ENCODE measurements at places on chromosomes 1 and 21.

GRCh38 chr1:5738911-5739462 is 253.2 kb downstream of the NPHP4 start:
- DNase-seq = no peak

DNA sequence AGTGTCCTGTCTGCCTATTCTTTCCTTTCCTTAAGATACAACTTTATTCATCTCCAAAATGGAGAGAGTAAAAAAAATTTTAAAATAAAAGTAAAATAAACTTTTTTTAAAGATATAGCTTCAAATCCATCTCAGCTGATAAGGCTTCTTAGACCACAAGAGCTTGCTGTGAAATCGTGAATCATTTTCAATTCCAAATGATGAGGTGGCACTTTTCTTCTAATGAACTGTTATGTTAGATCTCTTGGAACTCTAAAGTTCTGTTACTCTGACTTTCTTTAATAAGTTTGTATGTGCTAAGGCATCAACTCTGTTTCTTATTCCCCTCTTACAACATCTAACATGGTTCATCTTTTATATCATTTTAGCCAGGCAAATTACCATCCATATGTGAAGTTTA is 4.5 kb downstream of the SH3GLB1 start:
- DNase-seq = peak; percentile 35

- no peak for DNase-seq
Measured at GRCh38 chr1:159911326-159912070, 11.5 kb upstream of the CFAP45 start.

GRCh38 chr1:21323091-21323490 is 32.8 kb upstream of the ECE1 start:
- DNase-seq = peak; percentile 63

DNA sequence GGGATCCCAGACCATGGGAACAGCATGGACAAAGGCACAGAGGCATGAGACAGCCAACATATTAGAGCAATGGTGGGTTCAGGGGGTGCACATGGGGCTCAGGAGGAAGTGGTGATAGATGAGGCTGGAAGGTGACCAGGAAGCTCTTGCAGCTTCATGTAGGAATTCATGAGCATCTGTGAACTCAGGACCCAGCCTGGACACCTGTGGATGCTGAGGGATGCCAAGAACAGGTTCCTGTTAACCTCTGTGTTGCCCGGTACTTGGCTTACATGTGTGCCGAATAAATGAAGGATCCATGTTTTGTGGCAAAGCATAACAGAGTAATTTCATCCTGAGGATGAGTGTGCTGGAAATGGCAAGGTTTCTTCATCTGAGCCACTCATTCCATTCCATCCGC is 9.3 kb upstream of the SSBP3 start:
- no peak for DNase-seq

- peak; percentile 56 for DNase-seq
Measured at GRCh38 chr1:222877854-222878253, 63.0 kb downstream of the DISP1 start.

GRCh38 chr1:165424454-165425216 is 20.3 kb downstream of the RXRG start:
- peak; percentile 17 for DNase-seq

DNA sequence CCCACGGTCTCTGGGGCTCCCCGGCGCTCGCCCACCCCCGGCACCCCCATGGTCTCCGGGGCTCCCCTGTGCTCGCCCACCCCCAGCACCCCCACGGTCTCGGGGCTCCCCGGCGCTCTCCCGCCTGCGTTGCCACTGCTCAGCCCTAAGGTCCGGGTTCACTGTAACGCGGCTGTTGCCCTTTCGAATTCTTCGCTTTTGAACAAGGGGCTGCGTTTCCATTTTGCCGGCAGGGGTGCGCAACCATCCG is 5.2 kb upstream of the FTCD start:
- DNase-seq = no peak

DNA sequence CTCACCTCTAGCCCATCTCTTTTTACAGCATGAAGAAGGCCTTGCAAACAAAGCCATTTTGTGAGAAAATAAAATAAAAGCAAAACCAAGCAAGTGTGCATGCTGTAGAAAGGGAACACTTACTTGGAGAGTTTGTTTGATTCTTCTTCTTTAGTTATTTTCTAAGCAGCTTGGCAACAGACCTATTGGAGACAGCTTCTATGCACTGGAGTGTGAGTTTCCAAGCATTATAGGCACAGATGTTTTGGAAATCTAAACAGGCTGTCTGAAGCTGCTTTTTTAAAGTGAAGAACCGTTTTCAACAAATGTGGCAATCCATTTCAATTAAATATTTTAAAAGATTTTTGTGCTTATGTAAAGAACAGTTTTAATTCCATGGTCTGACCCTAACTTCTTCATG is 76.6 kb downstream of the NGF start:
- DNase-seq = no peak

DNA sequence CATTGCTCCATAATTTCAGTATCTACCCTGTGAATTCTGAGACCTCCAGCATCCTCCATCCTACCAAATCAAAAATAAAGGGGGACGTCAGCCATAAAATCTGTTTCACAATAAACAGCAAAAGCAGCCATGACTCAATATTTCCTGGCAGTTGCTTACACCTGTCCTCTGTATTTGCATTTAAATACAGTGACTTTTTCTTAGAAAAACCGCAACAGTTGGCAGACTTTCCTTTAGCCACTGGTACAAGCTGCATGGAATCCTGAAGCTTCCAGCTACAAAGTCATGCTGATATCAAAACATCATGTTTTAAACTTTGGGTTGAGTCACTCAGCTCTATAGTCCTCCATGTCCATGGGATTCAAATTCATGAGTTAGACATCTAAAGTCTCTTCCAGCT is 278.0 kb upstream of the KAZN start:
- peak; percentile 81 for DNase-seq

- no peak for DNase-seq
Measured at GRCh38 chr1:227560393-227561173, 2.8 kb upstream of the ZNF678 start.

GRCh38 chr1:42937141-42937696 is 21.4 kb downstream of the SLC2A1 start:
- peak; percentile 86 for DNase-seq

GRCh38 chr1:107963601-107964335 is 1.2 kb downstream of the VAV3 start:
- peak; percentile 20 for DNase-seq

DNA sequence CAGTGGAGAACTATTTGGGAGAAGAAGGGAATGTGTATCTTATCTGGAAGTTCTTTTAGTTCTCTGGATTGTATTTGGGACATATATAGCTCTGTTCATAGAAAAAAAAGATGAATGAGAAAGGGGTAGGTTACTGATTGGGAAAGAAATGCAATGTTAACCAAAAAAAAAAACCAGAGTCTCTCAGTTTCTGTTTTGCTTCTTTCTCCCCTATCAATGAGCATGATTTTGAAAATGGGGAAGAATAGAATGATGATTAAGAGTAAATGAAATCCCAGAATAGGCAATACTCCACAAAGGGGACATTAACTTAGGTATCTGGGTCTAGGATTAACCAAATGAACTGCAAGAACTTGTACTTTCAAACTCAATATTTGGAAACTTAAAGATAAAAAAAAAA is 92.9 kb downstream of the RHOU start:
- DNase-seq = no peak

GRCh38 chr1:64965366-64966157 is 787 bp downstream of the JAK1 start:
- peak; percentile 56 for DNase-seq

- no peak for DNase-seq
Measured at GRCh38 chr1:54013393-54014008, 4.5 kb downstream of the LDLRAD1 start.

DNA sequence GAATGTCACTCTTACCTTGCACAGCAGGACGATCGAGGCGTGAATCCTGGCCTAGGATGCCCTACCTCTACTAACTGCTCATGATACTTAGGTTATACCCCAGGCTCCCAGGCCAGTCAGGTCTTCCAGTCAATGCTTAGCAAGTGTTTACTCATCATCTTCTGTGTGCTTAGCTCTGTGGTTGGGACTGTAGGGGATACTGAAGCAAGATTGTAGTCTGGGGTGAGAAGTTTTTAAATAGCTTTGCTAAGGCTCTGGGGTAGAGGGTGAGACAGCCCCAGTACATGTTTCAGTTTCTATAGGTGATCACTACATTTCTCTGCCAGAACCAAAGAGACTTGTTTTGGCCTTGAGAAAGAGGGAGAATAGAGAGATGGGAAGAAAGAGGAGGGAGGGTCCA is 250.8 kb upstream of the KIAA0040 start:
- DNase-seq = no peak

DNA sequence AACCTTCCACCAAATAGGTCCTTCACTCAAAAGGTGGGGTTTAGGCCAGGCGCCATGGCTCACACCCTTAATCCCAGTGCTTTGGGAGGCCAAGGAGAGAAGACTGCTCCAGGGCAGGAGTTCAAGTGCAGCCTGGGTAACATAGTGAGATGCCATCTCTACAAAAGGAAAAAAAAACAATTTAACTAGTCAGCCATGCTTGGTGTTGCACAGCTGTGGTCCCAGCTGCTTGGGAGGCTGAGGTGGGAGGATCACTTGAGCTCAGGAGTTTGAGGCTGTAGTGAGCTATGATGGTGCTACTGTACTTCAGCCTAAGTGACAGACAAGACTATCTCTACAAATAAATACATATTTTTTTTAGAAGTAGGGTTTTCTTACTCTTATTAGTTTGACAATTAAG is 617.5 kb downstream of the KIF26B start:
- no peak for DNase-seq

GRCh38 chr1:159076438-159077119 is at the start of gene AIM2:
Gene AIM2 (minus strand): TSS chr1:159076766. CDS start chr1:159073499, 3,267 bp downstream.
- peak; percentile 46 for DNase-seq

- DNase-seq = no peak
Measured at GRCh38 chr1:9486466-9487140, 52.7 kb upstream of the SLC25A33 start.

DNA sequence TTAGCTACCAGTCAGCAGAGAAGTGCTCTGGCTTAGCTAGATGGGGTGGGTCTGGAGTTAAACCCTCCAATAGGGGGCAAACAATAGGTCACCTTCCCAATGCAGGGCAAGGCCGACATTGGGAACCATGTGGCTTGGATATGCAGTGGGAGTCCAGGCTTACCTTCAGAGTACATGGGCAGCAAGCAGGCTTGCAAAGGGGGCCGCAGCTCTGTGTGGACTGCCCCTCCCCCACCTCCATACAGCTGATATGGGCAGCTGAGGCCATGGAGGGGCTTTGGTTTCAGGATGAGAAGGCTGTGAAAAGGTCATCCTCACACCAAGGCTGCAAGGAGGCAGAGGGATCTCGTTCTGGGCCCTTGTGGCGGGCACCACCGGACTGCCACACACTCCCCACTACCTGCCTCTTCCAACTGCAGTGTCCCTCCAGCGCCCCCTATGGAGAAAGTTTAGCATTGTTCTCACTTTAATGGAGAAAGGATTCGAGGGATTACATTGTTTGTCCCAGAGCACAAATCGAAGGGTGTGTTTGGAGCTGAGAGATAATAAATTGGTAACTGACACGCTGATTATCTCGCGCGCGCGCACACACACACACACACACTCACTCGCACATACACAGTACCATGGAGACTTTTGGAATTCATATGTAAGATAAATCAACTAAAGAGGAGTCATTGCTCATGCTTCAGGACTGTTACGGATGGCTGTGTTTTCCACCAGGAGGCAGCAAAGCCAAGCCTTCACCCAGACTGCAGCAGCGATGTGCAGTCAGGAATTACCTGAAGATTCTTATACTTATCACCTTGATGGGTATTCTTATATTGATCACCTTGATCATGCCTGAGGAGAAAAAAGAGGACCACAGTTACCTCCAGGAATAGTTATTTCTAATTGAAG is 7.0 kb upstream of the SMCP start:
- DNase-seq = peak; percentile 42

DNA sequence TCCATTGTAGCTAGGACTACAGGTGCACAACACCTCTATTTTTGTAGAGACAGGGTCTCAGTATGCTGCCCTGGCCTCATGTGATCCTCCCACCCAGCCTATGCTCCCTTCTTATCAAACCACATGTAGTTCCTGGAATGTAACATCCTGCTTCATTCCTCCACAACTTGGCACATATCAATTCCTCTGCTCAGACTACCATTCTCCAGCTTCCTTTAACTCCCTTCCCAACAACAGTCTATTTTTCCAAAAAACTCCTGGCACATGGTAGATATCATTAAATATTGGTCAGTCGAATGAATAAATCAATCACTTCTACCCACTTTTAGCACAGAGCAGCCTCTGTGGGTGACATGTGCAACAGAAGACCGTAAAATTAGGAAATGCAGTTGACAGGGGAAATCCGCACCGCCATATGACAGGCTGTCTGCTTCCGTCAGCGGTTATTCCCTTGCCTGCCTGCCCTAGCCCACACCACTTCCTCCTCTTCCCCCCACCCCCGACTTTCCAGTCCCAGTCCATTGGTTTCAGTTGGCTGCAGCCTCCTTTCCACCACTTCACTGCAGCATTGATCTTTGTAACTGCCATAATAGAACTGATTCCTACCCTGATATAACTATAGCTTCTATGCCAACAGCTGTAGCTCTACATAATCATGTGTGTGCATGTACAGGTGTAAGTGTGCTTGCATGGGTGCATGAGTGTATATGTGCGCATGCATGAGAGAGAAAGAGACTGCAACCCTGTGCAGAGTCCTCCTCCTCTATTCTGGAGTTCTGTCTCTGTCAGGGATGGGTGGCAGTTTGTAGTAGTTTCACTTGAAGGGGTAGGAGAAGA is 6.8 kb upstream of the AKR1A1 start:
- no peak for DNase-seq

- peak; percentile 72 for DNase-seq
Measured at GRCh38 chr1:198497326-198498102, 43.0 kb downstream of the ATP6V1G3 start.

DNA sequence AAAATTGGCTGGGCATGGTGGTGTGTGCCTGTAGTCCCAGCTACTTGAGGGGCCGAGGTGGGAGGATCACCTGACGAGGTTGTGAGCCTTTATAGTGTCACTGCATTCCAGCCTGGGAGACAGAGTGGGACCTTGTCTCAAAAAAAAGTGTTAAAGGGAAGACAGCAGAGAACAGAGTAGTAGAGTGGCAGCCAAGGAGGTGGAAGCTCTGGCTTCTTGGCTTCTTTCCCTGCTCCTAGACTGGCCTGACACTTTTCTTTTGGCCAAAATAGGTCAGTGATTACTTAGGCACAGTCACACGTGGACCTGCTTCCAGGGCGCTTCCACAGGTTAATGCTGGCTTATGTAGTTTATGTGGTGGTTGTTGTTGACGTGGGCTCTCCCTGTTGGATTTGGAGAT is 3.2 kb downstream of the DIP2A start:
- no peak for DNase-seq

DNA sequence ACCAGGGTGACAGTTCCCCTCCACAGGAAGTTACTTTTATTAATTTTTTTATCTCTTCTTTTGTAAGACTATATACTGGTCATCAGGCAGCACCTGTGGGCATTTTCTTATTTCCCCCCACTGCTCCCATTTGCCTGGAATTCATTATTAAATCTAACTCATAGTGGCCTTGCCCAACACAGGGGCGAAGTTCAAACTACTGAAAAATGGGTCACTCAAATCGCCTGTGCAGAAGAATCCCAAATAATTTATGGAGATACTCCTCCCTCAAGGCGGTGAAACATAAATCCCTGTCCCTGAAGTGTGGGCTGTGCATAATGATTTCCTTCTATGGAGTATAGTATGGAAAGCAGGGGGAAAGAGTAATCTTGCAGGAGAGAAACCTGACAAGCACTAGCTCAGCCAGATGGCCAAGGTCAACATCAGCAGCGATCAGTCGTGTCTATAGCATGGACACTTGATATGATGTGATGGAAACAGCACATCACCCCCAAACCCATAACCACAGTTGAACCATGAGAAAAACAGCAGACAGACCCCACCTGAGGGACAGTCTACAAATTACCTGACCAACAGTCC is 7.9 kb downstream of the CAMK2N1 start:
- DNase-seq = no peak

GRCh38 chr1:15323989-15324868 is 77.2 kb downstream of the FHAD1 start:
- DNase-seq = peak; percentile 53

All from fibroblast of mammary gland (primary cell).